ENCODE measurements at places on chromosomes 7 and 10. TPM values are rescaled to one million over a fixed set of nuclear protein-coding genes. Genes with fewer than 3 reads are reported as not detected.

- DNase-seq, result no peak
Observed at GRCh38 chr7:31488562-31489203, 25.2 kb upstream of the ITPRID1 start.

- no peak for DNase-seq
Observed at GRCh38 chr7:54897891-54898290, 120.9 kb upstream of the EGFR start.

DNA sequence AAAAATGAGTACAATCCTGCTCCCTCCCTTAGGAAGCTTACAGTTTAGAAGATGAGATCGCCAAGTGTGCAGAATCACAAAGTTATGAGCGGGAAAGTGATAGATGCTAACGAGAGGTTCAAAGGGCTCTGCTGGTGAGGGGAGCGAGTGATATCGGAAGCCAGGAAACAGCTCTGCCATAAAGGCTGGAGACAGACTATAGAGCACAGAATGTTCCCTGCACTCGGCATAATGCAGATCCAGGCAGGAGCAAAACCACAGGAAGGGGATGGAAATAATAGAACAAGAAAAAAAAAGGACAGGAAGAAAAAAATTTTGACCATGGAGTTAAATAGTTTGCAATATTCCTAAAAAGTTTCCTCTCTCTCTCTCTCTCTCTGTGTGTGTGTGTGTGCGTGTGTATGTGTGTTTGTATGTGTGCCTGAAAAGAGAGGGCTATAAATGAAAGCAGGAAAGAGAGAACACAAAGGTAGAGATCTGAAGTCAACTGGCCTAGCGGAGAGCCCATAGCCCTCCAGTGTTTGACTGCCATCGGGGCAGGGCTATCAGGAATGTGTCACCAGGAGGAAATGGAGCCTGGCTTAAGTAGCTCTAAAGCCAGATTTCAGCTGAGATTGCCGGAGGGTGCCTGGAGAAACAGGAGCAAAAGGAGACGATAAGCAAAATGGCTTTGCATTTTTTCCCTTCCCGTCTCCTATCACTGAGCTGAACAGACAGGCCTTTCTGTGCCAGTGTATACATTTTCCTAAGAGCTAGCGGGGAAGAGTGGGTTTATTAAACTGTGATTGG lies 175.8 kb upstream of the LYZL1 start:
- no peak for DNase-seq

- no peak for DNase-seq
Observed at GRCh38 chr7:136045992-136046391, 68.8 kb upstream of the MTPN start.

GRCh38 chr10:85421421-85421820 lies 945.2 kb downstream of the GRID1 start:
- no peak for DNase-seq

Gene LIPJ
- total RNA-seq, result not detected

- DNase-seq, result no peak
Observed at GRCh38 chr7:131493581-131493980, 62.8 kb downstream of the PODXL start.

Gene PTPN20
- total RNA-seq, result 16.2 TPM

DNA sequence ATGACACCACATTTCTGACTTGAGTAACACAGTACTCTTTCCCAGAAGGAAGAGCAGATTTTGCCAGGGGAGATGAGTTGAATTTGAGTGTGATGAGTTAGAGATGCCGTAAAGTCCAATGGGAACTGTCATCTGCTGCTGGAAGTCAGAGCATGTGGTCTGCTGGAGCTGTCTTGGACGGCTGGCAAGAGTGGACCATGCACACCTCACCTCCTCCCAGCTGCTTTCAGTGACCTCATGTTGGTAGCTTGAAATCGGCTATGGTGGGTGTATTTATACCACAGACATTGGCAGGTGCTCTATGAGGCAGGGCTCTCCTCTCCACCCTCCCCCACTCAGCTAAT lies 82.3 kb downstream of the COL13A1 start:
- DNase-seq, result no peak

DNA sequence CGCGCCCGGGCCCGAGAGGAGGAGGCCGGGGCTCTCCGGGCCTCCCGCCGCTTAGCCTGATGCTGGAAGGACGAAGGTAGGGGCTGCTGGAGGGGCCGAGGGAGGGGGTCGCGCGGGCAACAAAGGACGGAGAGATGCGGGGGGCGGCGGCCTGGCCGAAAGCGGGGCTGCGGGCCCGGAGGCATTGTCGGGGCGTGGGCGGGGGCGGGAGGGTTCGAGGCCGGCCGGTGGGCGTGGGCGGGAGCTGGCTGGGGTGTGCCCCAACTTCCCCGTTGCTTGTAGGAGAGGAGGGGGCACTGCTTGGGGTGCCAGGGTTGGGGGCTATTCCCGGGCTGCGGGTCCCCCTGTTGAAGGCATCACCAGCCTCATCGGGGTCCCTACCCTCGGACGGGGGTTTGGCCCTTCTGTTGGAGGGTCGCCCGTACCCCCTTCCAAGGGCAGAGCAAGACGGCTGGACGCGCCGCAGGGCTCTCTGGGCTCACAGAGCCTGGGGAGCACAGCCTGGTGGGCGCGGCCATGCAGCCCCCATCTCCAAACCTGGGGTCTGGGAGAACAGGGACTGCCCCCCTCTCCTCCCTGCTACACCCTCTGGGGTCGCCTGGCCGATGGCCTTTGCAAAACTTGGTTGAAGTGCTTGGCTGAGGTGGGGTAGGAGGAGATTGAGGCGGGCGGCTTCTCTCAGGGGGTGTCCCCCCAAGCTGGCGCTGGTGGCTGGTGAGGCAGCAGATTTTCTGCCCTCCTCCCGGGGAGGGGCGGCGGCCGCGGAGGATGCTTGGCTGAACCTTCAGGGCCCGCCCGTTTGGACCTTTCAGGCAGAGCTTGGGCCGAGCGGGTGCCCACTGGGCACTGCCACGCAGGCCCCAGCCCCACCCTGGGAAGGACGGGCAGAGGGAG lies 699 bp downstream of the CLIP2 start:
- DNase-seq, result no peak

Gene CTAGE4
- total RNA-seq, result 0.90 TPM

Gene SHH
- not detected for total RNA-seq

GRCh38 chr7:100682991-100683658 lies 9.6 kb downstream of the GNB2 start:
- no peak for DNase-seq

DNA sequence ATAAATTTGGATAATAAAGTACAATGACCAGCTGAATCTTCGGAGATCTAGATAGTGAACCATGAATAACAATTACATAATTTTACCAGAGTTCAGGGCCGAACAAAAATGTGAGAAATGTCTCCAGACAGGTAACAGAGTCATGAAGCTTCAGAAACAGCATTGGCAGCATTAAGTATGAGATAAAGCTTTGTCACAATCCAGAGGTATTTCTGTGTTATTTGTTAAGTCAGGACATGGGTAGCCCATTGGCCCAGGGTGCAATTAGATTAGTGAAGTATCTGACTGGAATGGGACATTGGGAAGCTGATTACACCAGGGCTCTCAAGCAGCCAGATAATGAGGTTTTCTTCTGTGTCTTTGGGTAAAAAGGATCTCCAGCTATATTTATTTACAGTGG lies 184.2 kb upstream of the PPP1R3A start:
- no peak for DNase-seq

Gene MPP7
- 7.6 TPM for total RNA-seq

GRCh38 chr7:102050864-102051460 lies 233.5 kb downstream of the CUX1 start:
- DNase-seq, result no peak

DNA sequence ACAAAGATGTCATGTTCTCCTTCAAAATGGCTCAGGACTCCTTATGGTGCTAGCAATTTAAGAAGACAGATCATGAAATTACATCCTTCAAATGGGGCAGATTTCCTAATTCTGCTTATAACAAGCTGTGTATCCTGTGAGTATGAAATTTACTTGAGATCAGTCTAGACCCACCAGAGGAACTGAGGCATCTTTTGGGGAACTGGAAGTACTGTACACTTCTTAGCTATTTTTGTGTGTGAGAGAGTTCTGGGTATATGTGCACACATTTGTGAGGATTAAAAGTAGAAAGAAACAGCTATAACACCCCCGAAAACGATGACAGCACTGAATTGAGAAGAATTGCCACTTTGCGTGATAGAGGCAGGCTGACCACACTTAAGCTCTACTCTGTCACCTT lies 187.0 kb upstream of the CCDC6 start:
- DNase-seq, result no peak

Gene SNX10
- 0.96 TPM for total RNA-seq

DNA sequence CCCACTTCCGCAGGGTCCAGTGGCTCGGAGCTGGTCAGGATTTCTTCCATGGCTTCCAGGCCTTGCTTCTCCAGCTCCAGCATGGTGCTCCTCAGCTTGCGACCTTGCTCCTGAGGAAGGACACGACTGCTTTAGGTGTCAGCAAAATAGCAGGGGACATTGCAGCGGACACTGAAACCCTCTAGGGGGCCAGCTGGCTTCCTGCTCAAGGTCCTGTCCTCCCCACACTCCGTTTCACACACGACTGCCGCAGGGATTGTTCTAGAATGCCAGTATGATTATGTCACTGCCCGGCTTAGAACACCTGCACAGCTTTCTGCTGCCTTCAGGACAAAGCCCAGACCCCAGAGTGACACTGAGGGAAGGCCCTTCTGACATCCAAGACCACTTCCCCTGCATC lies 65.6 kb downstream of the SCRN1 start:
- DNase-seq, result no peak

DNA sequence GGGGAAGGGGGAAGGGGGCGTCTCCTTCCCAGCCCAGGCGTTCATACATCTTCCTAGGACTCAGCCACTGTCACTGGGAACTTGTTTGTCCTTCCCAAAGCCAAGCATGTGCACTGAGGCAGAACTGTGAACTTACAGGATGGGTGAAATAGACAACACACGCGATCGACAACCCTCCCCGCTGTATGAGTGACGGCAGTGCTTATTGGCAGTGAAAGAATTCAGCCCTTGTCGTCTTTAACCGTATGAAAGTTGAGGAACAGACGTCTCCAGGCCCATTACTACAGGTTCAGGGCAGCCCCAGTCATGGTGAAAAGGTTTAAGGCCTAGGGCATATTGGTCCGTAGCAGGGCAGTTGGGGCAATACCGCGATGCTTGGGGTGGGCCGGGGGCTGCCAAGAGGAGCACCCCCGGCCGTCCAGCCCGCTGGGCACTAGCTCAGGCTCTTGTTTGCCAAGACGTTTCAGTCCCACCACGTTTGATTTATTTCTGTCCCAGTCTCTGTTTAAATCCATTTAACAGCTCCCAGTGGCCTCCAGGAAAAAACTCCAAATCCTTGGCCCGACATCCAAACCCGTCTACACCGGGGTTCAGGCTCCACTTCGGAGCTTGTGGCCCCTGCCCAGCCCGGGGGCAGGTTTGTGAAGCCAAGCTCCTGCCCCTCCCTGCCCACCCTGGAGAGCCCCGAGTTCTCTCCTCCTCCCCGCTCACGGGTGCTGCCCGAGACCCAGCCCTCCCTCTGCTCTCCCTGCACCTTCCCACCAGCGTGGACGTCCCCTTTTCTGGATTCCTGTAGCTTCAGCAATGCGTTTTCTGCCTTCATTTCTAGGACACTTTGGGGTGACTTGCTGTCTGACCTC lies 159.8 kb downstream of the DNAJB6 start:
- DNase-seq, result peak; percentile 4

DNA sequence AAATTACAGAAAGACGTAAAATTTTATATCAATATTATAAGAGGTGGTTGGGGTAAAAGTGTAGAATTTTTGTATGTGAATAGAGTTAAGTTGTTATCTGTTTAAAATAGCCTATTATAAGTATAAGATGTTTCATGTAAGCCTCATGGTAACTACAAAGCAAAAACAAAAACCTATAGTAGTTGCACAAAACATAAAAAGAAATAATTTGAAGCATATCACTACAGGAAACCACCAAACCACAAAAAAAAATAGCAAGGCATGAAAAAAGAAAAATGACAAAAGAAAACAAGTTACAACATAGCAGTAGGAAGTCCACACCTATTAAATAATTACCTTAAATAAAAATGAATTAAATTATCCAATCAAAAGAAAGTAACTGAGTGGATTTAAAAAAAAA lies 12.4 kb upstream of the GSTK1 start:
- DNase-seq, result no peak

GRCh38 chr10:25083546-25084111 lies 67.2 kb downstream of the THNSL1 start:
- no peak for DNase-seq

Gene LYZL2
- total RNA-seq, result not detected

DNA sequence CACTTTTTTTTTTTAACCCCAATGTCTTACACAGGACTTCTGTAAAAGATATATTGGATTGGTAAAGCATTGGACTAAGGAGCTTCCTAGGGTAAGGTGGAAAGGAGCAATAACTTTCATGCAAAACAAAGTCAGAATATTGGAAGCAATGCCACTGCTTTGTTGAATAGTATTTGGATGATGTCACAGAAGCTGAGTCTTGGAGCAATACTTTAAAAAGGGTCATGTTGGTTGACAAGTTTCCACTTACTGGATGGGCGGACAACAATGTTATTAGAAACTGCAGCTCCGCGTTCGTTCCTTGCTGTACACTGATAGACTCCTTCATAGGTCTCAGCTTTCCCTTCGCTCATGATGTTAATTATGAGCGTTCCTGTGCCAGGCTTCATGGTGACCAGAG lies 101.9 kb upstream of the LAMB4 start:
- DNase-seq, result no peak

Gene GPER1
- total RNA-seq, result 6.9 TPM

- DNase-seq, result peak; percentile 90
Observed at GRCh38 chr10:92757066-92757710, 67.4 kb downstream of the HHEX start.

GRCh38 chr10:61841338-61841875 lies 60.1 kb upstream of the ARID5B start:
- no peak for DNase-seq

- DNase-seq, result no peak
Observed at GRCh38 chr7:15334536-15335263, 227.1 kb downstream of the AGMO start.

DNA sequence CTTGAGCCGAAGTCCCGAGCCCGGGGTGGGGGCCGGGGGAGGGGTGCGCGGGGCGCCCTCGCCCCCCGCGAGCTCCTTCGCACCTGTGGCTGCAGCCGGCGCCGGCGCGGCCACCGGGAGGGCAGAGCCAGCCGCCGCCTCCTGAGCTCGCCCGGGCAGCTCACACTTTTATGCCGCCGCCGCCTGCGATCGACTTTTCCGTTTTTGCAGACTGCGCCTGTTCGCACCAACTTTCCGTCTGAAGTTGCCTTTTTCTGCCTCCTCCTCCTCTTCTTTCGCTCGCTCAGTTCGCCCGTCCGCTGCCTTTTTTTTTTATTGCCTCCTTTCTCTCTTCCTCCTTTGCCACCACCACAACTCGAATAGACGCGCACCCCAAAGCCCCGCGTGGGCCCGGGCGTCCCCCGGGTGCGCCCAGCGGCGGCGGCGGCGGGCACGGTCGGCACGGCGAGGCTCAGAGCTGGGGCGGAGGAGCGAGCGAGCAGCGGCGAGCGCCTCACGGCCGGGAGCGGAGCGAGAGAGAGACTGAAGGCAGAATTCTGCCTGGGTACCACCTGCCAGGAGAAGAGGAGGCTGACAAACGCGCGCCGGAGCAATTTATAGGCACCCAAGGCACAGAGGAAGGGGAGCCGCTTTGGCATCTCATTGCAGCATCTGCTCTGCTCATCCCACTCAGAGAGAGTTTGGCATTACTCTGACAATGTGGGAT lies at the start of gene C1QL3:
Gene C1QL3 (minus strand): TSS at position 569 of the 706 bp plus-strand sequence. CDS start 814 bp downstream, outside the sequence.
- DNase-seq, result no peak

- peak; percentile 90 for DNase-seq
Observed at GRCh38 chr10:11875494-11876281, 52.5 kb downstream of the PROSER2 start.

Gene HK1
- 186 TPM for total RNA-seq

GRCh38 chr10:113921561-113922370 lies 67.3 kb downstream of the NHLRC2 start:
- no peak for DNase-seq

All from right atrium auricular region (tissue), 2 donors.